ENCODE measurements at places on chromosomes 16 and 17.

DNA sequence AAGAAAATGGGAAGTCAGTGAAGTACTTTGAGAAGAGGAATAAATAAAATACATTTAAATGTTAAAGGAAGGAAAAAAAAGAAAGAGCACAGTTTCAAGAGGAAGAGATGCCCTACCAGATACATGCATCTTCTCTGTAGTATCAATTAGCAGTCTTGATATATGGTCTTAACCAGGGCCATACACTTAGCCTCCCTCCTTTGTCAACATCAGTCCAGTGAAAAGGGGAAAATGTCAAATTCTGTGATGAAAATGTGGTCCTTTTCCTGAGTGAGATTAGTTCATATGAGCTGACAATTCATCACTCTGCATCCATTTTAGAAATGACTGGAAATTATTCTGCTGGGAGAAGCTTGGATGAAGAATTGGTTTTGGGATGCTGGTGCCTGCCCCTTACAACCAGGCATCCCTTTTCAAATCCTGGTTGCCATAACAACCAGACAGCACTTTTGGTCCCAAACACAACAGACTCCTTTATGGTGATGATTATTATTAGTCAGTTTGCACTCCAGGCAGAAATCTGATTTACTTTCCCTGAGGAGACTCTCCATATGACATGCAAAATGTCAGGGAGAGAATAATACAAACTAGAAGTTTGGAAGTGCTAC lies 933.6 kb upstream of the CDH8 start:
- DNase-seq, result no peak

GRCh38 chr17:67891481-67892119 lies 66.3 kb downstream of the BPTF start:
- DNase-seq, result no peak

DNA sequence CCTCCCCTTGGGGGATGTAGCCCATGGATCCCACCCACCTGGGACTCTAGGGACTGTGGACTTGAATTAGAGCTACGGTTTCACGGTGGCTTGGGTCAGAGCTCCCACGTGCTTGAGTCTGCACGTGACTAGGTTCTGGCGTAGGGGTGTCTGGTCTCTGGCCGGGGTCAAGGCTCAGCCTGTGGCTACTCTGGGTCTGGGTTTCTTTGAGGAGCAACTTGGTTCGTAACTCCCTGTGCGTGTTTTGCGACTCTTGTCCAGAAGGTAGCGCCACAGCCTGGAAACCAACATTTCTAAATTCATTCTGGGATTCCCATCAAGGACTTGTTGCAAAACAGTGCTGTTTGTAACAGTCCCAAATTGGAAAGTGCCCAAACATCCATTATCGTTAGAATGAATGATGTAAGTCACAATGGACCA lies 470 bp upstream of the GGT6 start:
- DNase-seq, result no peak

DNA sequence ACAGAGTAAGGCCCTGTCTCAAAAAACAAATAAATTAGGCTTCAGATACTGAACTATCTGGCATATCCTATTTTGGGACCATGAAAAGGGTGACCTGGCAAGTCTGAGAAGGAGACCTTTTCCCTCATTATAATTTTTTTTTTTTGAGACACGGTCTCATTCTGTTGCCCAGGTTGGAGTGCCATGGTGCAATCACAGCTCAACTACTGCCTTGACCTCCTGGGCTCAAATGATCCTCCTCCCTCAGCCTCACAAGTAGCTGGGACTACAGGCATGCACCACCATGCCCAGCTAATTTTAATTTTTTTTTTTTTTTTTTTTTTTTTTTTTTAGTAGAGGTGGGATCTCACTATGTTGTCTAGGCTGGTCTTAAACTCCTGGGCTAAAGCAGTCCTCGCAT lies 37.3 kb downstream of the PLCG2 start:
- no peak for DNase-seq

DNA sequence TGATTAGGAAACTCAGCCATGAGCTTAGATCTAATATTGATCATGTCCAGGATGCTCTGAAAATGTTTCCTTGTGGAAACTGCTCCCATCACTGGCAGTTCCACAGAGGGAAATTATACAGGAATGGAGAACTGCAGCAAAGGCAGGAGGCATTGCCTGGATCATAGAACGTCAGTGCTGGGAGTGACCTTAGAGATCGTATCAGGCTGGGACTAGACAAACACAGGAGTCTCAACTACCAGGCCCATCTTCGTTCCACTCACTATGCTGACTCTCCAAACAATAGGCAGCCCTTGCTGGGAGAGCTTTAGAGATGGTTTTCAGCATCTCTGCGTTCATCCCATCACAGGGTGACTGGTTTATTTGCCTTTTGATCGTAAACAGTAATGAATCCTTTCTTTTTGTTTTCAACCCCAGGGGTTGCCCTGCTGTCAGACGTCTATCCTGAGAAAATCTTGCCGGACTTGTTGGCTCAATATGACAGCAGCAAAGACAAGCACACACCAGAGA lies 130.3 kb downstream of the TANGO6 start:
- DNase-seq, result no peak

- DNase-seq, result no peak
These were observed 83.8 kb downstream of the ABCC1 start for GRCh38 chr16:16033208-16033717.

DNA sequence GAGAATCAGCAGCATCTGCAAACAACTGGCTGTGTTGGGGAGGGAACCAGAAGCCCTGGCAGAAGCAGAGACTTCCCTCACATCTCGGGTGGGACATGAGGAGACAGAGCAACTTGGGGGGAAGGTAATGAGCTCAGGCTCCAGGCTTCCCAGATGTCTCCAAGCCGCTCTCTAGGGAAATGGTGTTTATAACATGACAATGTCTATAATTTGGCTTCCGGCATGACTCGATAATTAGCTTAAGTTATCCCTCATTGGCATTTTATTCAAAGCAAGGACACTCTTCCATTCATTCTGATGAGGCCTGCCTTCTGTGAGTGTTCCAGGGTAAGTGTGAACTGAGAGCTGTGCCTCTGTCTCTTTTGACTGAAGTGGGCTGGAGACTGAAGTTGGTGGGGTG lies 14.7 kb upstream of the MLLT6 start:
- DNase-seq, result no peak

DNA sequence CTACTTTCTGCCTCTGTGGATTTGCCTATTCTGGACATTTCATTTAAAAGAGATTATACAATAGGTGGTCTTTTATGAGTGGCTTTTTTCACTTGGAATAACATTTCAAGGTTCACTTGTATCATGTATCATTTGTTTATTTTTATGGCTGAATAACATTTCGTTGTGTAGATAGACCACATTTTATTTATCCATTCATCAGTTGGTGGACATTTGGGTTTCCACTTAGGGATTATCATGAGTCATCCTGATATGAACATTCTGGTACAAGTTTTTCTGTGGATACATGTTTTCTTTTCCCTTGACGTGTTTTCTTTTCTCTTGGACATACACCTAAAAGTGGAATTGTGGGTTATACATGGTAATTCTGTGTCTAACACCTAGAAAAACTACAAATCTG lies 25.3 kb downstream of the PRSS54 start:
- no peak for DNase-seq

- no peak for DNase-seq
These were observed 346.1 kb upstream of the ERCC4 start for GRCh38 chr16:13573903-13574302.

DNA sequence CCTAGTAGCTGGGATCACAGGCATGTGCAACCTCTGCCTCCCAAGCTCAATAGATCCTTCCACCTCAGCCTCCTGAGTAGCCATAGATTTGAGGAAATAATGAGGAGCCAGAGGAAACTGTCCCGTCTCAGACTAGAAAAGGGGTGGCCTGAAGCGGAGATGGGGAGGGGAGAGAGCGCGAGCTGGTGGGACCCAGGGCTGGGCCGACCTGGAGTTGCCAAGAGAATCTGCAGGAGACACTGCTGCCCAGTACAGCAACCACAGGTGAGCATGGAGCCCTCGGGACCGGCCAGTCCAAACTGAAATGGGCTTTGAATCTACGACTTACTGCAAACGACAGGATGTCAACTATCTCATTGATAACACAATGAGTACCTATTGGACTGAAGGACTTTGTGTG lies 24.3 kb downstream of the CD300A start:
- no peak for DNase-seq

GRCh38 chr17:55773671-55774070 lies 22.8 kb downstream of the PCTP start:
- no peak for DNase-seq

- DNase-seq, result no peak
These were observed 21.9 kb downstream of the TPSD1 start for GRCh38 chr16:1277617-1278282.

- DNase-seq, result no peak
These were observed 518.6 kb downstream of the GRIN2A start for GRCh38 chr16:9663588-9663987.

DNA sequence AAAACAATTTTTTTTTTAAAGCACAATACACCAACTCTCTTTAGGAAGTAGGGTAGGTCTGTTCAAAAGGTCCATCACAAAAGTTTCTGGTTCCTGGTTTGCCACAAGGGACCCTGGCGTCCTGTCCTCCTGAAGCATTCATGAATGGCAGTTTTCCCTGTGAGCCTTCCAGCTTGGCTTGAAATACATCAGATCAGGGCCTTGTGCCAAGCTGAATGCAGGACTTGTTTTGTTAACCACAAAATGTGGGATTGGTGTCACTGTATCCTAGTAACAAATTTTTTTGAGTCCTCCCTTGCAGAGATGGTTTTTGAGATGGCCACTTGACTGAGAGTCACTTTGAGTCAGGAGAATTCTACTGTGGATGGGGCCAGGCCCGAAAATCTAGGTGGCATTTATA lies 3.9 kb downstream of the GNAO1 start:
- no peak for DNase-seq

- no peak for DNase-seq
These were observed 37.8 kb downstream of the MSI2 start for GRCh38 chr17:57294101-57294500.

- DNase-seq, result no peak
These were observed 55.4 kb downstream of the TNRC6C start for GRCh38 chr17:78013683-78014467.

GRCh38 chr16:29743827-29744531 lies 1.8 kb downstream of the C16orf54 start:
- no peak for DNase-seq

DNA sequence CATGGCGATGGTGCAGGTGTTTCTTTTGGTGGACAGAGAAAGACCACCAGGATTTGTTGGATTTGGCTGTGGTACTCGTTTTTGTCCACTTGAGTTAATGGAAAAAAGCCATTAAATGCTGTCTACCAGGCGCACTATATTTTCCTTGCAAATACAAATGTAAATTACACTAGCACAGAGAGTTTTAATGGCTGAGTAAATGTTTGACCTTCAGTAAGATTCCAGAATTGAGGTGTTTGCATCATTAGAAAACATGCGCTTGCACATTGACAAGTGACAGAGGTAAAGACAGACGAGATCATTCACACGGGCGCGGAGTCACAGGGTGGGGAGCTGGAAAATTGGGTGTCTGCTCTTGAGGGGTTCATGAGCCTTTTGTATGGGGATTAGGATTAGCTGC lies 53.5 kb upstream of the AKTIP start:
- DNase-seq, result no peak

GRCh38 chr17:71625330-71625729 lies 495.5 kb upstream of the SOX9 start:
- DNase-seq, result no peak

DNA sequence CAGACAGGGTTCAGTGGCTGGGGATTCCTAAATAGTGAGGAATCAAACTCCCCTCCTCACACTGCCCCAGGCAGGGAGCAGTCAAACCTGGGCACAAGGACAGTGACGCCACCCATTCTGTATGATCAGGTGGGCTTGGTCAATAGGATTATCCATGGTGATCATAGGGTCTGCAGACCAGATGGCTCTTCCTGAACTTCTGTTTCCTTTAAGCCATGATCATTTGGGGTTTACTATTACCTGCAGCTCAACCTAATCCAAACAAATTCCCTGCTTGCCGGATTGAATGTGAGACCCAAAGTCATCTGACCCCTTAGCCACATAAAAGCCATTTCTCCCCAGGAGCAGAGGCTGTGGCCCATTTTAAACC lies 54.3 kb downstream of the PLXDC1 start:
- no peak for DNase-seq

GRCh38 chr16:1182316-1182671 lies 29.4 kb downstream of the CACNA1H start:
- DNase-seq, result no peak

DNA sequence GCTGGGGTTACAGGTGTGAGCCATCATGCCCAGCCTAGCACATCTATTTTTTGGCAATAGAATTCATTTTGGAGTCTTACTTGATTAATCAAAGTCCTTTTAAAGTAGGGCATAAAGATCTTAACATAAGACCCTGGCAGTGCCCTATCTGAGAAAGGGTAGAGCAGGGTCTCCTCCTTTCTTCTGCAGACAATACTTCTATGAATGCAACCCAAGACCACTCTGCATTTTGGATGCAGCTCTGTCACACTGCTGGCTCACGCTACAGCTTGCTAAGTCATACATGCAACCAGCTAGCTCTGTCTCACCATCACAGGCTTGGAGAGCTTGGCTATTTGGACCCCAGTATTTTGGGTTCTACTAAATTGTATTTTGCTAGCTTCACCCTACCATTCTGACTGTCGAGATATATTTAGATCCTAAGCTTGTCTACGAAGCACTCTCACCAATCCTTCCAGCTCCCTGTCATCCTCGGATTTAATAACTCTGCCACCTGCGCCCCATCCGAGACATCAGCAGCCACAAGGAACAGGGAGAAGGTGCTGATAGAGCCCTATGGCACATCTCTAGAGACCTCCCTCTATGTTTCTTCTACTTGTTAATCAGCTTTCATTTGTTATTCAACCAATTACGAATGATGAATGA lies 45.1 kb downstream of the RBFOX3 start:
- no peak for DNase-seq

DNA sequence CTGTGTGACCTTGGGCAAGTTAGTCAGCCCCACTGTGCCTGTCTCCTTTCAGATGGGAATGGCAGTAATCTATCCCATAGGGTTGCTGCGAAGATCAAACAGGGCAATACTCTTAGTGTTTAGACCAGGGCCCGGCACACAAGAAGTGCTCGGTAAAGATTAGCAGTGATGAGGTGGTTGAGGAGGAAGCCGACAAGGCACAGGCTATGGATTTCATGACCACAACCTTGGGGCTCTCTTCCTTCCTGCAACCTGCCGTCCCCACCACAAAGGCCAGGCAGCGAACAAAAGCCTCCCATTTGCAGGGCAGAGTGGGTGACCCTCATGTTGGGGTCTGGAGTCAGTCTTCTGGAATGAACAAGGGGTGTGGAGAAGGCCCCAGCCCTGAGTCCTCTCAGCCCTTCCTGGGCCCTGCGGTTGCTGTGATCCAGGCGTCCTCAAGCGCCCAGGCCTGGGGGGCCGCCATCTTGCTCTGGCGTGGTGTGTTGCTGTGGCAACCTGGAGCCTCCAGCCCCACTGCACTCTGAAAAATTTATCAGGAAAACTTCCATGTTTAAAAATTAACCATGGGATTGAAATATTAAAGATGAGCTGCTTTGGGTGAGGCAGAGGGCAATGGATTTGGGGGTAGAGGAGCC lies 9.8 kb downstream of the ADAM11 start:
- no peak for DNase-seq

- DNase-seq, result no peak
These were observed 19.6 kb upstream of the CCL1 start for GRCh38 chr17:34382621-34383124.

All from RWPE2 (cell line).